Calu3 (cell line): ENCODE measurements at places on chromosomes 11 and 22. TPM values are rescaled to one million over a fixed set of nuclear protein-coding genes. Genes with fewer than 3 reads are reported as not detected.

ARHGAP42 gene
- 9.9 and 10.3 TPM in 2 replicates for total RNA-seq

ARFGAP2 gene
- total RNA-seq: 108 and 121 TPM in 2 replicates

DNA sequence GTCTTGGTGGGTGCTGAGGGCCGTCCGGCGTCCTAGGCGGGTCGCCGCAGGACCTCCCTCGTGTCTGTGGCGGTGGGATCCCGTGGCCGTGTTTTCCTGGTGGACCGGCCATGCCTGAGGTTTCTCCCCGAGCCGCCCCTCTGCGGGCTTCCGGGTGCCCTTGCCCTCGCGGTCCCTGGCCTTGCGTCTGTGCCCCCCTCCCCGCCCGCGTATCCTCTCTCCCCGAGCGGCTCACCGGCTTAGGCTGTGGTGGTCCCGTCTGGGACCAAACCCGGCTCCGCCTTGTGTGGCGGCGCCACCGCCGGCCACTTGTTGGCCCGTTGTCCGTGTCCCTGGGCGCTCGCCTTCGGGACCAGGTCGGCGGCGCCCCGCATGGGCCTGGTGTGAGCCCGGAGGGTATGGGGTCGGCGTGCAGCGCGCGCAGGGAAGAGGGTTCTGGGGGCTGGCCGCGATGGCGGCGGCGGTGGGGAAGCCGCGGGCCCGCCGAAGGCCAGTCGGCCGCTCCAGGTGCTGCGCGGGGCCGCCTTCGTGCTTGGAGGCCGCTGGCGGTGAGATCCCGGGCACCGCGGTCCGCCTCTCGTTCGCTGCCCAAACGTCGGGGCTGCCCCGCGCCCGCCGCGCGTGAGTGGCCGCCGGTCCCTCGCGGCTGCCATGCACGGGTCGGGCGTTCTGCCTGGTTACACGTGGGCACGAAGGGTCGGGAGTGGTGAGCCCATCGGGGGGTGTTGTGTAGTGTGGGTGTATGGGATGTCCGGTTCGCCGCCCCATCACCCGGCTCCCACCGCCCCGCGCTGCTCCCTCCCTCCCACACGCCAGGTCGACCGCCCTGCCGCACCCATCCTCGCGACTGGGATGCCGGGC, 3899.1 kb upstream of the OR11H1 start:
- H3K4me1 ChIP-seq: no peaks in the 10 kb centered on the region
- no peaks in the 10 kb centered on the region for H3K36me3 ChIP-seq
- no peaks in the 10 kb centered on the region for H3K27me3 ChIP-seq
- H3K27ac ChIP-seq: no peak overlapping the region
- no peak overlapping the region for H3K4me3 ChIP-seq

DNA sequence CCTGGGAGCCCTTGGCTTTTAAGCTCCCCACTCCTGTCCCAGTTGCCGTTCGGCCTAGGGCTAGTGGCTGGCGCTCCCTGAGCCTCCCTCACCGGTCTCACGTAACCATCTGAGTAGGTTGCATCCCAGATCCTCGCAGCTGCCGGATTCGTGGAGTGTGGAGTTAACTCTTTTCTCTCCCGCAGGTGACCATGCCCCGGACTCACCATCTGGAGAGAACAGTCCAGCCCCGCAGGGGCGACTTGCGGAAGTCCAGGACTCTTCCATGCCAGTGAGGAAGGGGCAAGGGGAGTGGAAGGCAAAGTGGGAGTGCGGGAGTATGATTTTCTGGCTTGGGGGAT, 902 bp downstream of the MUS81 start:
- peak overlapping the region; percentile 95 for H3K27ac ChIP-seq
- no peak for DNase-seq
- no peaks in the 10 kb centered on the region for H3K27me3 ChIP-seq
- H3K36me3 ChIP-seq: peaks cover 84% of the 10 kb centered on the region
- H3K4me3 ChIP-seq: peak overlapping the region; percentile 84

GRCh38 chr11:93845181-93846092, 5.0 kb downstream of the VSTM5 start:
- H3K27ac ChIP-seq: no peak overlapping the region
- DNase-seq: no peak
- peaks cover 4% of the 10 kb centered on the region for H3K36me3 ChIP-seq
- no peak overlapping the region for H3K4me3 ChIP-seq
- no peaks in the 10 kb centered on the region for H3K27me3 ChIP-seq
